ENCODE measurements at places on chromosomes 13 and 19.

DNA sequence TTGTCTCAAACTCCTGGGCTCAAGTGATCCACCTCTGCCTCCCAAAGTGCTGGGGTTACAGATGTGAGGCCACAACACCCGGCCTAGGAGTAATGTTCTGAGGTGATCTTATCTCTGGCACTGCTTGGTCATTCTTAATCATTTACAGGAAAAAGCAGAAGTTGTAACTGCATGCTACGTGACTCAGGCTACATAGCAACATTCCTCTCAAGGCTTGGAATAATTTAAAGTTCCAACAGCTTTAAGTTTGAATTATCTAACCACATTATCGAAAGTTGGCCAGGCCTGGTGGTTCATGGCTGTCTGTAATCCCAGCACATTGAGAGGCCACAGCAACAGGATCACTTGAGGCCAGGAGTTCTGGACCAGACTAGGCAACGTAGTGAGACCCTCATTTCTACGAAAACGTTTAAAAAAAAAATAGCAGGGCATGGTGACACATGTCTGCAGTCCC, 3.9 kb upstream of the B9D2 start:
- peak; percentile 61 for DNase-seq

- DNase-seq, result no peak
These were observed 11.1 kb upstream of the TDRD12 start for GRCh38 chr19:32708457-32708856.

DNA sequence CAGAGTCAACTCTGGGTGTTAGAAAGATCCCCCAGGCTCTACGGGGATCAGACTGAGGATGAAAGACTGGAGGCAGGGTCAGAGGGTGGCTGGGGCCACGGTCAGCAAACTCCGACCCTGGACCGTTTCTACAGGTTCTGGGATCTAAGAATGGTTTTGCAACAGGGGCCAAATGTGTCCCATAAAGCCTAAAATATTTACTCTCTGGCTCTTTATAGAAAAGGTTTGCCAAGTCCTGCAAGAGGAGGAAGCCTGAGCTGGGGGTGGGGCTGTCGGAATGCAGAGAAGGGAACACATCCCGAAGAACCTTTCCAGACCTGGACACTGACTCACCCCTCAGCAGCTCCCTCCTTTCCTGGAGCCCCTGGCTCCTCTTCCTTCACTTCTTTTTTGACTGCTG, 20.7 kb downstream of the LIG1 start:
- no peak for DNase-seq

GRCh38 chr19:48739404-48740163, 826 bp downstream of the RASIP1 start:
- DNase-seq, result no peak

GRCh38 chr19:19552798-19553197, 14.7 kb downstream of the CILP2 start:
- peak; percentile 82 for DNase-seq

DNA sequence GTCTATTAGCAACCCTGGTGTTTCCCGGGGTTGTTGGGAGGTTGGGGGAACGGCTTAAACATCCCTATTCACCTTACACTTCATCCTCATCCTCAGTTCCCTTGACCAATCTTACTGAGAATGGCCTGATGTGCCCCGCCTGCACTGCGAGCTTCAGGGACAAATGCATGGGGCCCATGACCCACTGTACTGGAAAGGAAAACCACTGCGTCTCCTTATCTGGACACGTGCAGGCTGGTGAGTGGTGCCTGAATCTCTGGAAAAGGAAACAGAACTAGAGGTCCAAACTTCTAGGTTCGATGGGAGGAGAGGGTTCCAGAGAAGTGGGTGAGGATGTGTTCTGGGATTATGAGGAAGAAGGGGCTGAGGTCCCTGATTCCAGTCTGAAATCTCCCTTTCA, 5.9 kb downstream of the PINLYP start:
- DNase-seq, result no peak

DNA sequence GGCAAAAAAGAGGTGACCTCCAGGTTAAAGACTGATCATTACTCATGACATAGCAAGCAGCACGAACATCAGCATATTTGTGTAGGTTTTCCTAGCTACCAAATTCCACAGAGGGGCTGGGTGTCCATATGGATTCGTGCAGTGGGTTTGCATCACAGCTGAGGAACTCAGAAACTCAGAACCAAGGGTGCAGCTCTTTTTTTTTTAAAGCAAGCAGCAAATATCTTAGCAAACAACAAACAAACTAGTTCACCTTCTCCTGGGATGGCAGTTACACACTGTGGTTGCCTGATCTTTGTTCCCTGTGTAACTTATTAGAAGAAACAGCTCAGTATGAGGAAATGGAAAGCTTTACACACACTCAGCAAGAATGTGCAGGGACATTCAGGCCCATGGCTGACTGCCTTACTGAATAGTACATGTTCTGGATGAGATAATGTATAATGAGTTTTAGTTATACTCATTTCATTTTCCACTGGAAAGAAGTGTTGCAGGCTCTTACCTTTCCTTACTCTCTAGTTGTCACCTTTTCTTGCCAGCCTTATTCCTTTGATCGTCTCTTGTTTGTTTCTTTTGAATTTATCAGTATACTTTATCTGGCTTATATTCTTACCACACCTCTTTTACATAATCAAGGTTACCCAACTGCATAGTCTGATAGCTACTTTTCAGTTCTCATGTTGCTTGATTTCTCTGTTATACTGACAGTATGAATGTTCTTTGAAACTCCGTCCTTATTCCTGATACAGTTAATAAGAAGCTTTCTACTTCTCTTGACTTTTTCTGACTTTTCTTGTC, 4.3 kb downstream of the NDFIP2 start:
- peak; percentile 39 for DNase-seq

DNA sequence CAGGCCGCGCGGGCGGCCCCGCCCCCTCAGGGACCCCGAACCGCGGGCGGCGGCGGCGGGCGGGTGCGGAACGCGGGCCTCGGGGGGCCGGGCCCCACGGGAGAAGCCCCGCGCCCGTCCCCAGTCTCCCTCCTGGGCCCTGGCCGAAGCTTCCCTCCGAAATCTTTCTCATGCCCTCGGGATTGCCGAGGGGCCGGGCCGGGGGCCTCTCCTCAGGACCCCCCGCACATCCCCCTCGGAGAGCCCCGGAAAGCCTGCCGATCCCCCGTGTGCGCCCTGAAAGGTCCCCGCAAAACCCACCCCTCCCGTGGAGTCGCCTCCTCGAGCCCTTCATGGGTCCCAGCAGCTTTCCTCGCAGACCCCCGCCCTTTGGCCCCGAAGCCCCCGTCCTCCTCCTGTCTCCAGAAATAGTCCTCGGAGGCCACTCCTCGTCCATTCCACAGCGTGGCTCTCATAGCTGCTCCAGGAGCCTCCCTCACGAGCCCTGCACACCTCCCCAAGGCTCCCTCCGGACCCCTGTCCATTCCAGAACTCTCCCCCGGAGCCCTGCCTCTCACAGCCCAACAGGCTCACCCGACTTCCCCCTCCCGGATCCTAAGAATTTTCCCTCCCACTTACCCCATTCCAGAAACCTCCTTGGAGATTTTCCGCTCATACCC, 555 bp downstream of the SAMD4B start:
- peak; percentile 51 for DNase-seq

- DNase-seq, result no peak
These were observed 25.0 kb downstream of the ELL start for GRCh38 chr19:18496980-18497256.

- DNase-seq, result peak; percentile 89
These were observed 14.2 kb downstream of the ONECUT3 start for GRCh38 chr19:1767464-1767933.

DNA sequence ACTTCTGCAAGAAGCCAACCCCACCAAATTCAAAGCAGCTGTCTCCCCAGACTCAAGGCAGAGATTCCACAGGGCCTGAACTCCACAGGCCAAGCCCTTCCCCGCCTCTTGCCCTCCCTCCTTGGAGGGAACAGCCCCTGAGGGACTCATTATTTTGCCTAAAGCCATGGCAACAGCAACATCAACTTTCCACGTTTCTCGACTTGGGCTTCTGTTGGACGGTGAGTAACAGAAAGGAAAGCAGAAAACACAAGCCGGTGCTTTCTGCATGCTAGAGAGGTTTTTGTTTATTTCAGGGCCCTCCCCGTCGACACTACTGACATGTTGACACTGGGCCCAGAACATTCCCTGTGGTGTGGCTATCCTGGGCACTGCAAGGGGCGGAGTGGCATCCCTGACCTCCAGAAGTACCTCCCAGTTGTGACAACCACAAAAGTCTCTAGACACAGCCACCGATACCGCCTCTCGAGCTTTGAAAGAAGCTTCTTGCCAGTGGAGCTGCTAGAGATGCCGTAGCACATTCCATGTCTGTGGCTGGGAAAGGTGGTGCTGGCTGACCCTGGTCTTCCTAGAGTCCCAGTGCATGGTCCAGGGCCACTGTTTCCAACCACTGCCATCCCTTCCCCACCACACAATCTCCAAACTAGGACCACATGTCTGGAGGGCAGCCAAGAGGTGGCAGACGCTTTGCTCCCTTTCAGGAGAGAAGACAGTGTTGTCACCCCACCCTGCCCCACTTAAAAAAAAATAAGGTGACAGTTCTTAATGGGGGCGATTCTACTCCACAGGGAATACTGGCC, 12.8 kb downstream of the CAPS start:
- peak; percentile 86 for DNase-seq

DNA sequence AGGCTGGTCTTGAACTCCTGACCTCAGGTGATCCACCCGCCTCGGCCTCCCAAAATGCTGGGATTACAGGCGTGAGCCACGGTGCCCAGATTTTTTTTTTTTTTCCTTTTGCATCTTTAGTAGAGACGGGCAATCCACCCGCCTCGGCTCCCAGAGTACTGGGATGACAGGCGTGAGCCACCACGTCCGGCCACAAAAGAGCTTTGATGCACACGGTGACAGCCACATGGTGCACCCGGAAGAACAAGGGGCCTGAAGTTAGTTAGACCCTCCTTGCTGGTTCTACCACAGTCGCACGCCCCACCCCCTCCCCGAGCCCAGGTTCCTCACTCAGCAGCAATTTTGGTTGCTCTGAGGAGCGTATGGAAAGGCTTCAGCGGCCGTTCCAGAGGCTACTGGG, 54.2 kb upstream of the USE1 start:
- DNase-seq, result no peak

GRCh38 chr13:78596736-78597601, 6.4 kb downstream of the POU4F1 start:
- peak; percentile 13 for DNase-seq
